ENCODE measurements at places on chromosomes 2 and 18. TPM values are rescaled to one million over a fixed set of nuclear protein-coding genes. Genes with fewer than 3 reads are reported as not detected.
A peak's percentile ranks its signal among the peaks of the same experiment; 100 is the strongest.

- DNase-seq: no peak
Observed at GRCh38 chr2:24613154-24613814, 122.2 kb downstream of the NCOA1 start.

- DNase-seq: no peak
Observed at GRCh38 chr2:75424936-75425619, 135.7 kb downstream of the EVA1A start.

DNA sequence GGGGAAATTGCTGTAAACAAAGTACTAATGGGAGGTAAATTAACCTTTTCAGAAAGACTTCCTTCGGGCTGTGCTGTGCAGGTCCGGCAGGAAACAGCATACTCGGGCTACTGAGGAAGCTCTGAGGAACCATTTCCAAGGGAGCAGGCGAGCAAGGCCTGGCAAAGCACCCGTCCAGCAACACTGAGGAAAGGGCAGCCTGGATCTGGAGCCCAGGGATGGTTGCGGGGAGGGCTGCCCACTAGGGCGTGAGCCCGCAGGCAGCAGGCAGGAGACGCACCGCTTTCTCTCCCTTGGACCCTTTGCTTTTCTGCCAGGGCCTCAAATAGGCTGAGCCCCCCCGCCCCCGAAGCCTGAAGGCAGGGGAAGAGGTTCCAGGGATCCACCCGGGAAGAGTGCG, 89.5 kb downstream of the SOX11 start:
- DNase-seq: no peak

- DNase-seq: no peak
Observed at GRCh38 chr18:22439447-22439846, 21.7 kb upstream of the CTAGE1 start.

DNA sequence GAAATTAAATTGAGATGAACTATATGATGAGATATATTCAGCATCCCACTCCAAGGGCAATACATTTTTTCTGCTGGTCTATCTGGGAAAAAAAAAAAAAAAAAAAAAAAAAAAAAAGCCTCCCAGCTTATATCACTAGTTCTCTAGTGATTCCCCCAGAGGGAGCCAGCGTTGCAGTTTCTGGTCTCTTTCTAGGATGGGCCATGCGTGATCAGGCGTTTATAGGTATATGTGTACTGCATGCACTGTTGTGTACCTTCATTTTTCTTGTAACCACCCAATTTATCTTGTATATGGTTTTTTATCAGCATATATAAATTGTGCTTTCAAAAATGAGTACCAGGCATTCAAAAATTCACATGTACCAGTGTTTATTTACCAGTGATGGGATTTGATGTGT, 35.1 kb downstream of the DCDC2C start:
- no peak for DNase-seq

GRCh38 chr2:134482766-134483340, 229.0 kb downstream of the MGAT5 start:
- DNase-seq: peak; percentile 70

Gene RAPH1
- total RNA-seq: 20.6 TPM

Gene STPG4
- total RNA-seq: not detected

All from cardiac septum (tissue), 1 donor.